Small intestine (tissue), 16 donors: ENCODE measurements at places on chromosomes 16 and 17.

- H3K27me3 ChIP-seq = no peaks in the 10 kb centered on the region
- H3K4me1 ChIP-seq = no peaks in the 10 kb centered on the region
- no peak overlapping the region for H3K4me3 ChIP-seq
Observed at GRCh38 chr17:51908841-51909537, 249.5 kb downstream of the CA10 start.

- DNase-seq = no peak
- no peak overlapping the region for H3K4me3 ChIP-seq
- H3K4me1 ChIP-seq = no peaks in the 10 kb centered on the region
- no peak overlapping the region for H3K27ac ChIP-seq
- H3K36me3 ChIP-seq = peaks cover 9% of the 10 kb centered on the region
Observed at GRCh38 chr17:17808706-17809432, 27.9 kb downstream of the SREBF1 start.

GRCh38 chr17:58308985-58309917 is 19.3 kb downstream of the TSPOAP1 start:
- H3K27me3 ChIP-seq = no peaks in the 10 kb centered on the region
- no peak overlapping the region for H3K4me3 ChIP-seq
- no peak overlapping the region for H3K27ac ChIP-seq
- no peaks in the 10 kb centered on the region for H3K36me3 ChIP-seq

- no peak overlapping the region for H3K4me3 ChIP-seq
- DNase-seq = no peak
- H3K27ac ChIP-seq = no peak overlapping the region
- peaks cover 14% of the 10 kb centered on the region for H3K27me3 ChIP-seq
- no peaks in the 10 kb centered on the region for H3K36me3 ChIP-seq
Observed at GRCh38 chr17:44558334-44558709, 1.0 kb downstream of the FZD2 start.

DNA sequence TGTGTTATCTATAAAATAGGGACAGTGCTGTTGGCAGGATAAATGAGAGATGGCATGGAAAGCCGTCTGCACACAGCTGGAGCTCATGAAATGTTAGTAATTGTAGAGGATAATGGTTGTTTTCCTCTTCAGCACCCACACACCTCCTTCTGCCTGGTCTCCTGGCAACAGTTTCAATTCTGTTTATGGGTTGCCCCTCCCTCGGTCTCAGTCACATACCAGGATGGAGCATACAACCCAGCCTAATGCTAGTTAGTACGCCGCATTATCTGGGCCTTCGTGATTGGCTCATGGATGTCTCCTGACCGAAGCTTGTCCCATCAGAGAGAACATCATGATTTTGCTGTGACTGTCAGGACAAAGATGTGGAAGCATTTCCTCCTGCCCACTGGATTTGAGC is 126.2 kb upstream of the WSCD1 start:
- no peak for DNase-seq
- H3K36me3 ChIP-seq = no peaks in the 10 kb centered on the region
- H3K4me1 ChIP-seq = no peaks in the 10 kb centered on the region
- H3K4me3 ChIP-seq = no peak overlapping the region
- no peak overlapping the region for H3K27ac ChIP-seq
- H3K27me3 ChIP-seq = no peaks in the 10 kb centered on the region

DNA sequence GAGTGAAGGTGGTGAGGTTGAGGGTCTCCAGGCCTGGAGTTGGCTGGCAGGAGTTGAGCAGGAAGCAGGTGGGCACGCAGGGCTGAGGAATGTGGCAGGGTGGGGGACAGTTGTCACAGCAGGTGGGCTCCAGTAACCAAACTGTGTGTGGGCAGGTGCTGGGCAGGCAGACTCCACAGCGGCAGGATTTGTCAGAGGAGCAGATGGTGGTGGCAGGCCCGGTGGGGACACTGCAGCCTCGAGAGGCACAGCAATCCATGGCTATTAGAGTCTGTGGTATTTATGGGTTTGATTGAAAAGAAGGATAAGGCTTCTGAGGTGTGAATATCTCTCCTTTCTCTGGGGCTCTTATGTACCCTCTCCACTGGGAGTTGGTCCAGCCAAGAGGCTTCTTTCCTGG is at the start of gene KRTAP3-3:
Gene KRTAP3-3 (minus strand): TSS at position 326 of the 400 bp plus-strand sequence. CDS start 67 bp downstream, at position 259.
- H3K27me3 ChIP-seq = no peaks in the 10 kb centered on the region
- H3K27ac ChIP-seq = no peak within 1 kb of the TSS
- H3K4me1 ChIP-seq = no peaks in the 10 kb centered on the region
- H3K36me3 ChIP-seq = no peaks in the 10 kb centered on the region

- H3K27me3 ChIP-seq = no peaks in the 10 kb centered on the region
- no peaks in the 10 kb centered on the region for H3K36me3 ChIP-seq
- H3K27ac ChIP-seq = peak overlapping the region; percentile 75
- no peak overlapping the region for H3K4me3 ChIP-seq
- H3K4me1 ChIP-seq = no peaks in the 10 kb centered on the region
- DNase-seq = peak; percentile 92
Observed at GRCh38 chr17:2709183-2709661, 2.3 kb downstream of the CLUH start.

DNA sequence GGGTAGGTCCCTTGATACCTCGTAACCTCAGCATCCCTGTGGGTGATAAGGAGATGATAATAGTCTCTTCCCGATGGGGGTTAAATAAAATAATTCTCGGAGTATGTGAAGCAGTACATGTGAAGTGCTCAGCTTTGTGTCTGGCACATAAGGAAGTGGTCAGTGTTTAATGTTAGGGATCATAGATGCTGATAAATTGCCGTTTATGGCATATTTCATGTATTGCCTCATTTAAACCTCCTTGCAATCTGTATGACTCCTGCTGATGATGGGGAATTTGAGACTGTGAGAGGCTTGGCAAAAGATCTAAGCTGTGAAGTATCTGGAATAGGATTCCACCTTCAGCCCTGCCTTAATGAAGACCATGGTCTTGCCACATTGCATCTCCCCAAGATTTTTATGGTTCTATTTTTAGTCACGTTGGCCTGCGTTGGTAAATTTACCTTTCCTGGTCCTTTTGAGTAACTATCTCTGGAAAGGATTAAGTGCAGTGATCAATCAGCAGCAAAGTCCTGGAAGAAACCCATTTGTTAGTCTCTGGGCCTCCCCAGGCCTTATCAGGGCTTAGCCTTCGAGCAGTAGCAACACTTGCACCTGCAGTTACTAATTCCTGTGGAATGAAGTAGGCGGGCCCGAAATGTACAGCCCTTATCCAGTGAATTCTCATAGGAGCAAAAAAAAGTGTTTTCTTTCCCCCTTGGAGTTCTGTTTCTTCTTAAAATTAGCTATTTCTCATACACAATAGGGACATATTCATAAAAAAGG is 144.9 kb downstream of the WWOX start:
- peak; percentile 42 for DNase-seq
- peak overlapping the region; percentile 62 for H3K27ac ChIP-seq
- no peaks in the 10 kb centered on the region for H3K27me3 ChIP-seq
- H3K36me3 ChIP-seq = no peaks in the 10 kb centered on the region

DNA sequence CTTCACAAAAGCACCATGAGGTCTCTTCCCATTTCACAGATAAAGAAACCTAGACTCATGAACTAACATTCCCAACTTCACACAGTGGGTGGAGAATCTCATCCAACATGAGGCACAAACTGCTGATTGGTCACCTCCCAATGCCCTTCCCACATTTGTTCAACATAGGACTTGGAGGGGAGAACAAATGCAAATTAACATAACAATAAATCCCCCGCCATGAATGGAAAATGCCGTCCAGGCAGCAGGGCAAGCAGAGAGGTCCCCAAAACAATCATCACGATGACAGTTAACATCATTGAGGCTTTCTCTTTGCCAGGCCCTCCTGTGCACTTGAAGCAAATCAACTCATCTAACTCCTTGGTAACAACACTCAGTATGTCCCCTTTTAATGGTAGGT is 185.3 kb downstream of the TMEM132E start:
- H3K27ac ChIP-seq = no peak overlapping the region
- no peak overlapping the region for H3K4me3 ChIP-seq
- DNase-seq = no peak
- no peaks in the 10 kb centered on the region for H3K27me3 ChIP-seq

DNA sequence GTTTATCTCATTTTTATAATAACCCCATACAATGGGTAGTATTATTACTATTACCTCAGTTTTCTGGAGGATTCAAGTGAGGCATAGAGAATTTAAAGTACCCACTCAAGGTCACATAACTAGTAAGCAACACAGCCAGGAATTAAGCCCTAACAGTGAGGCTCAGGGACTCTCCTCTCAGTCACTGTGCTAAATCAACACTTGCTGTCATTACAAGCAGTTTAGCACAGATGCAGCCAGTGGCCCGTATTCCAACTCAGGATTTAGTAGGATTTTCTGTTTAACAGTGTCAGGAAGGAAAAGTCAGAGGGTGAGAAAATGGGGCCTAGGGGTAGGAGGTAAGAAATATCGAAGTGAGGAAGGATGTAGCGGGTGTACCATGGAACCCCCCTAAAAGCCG is 536.9 kb downstream of the TMEM114 start:
- H3K4me1 ChIP-seq = no peaks in the 10 kb centered on the region
- H3K4me3 ChIP-seq = no peak overlapping the region
- H3K27me3 ChIP-seq = no peaks in the 10 kb centered on the region
- no peak for DNase-seq
- no peaks in the 10 kb centered on the region for H3K36me3 ChIP-seq

GRCh38 chr17:47690121-47690520 is 3.8 kb upstream of the TBKBP1 start:
- H3K4me1 ChIP-seq = peaks cover 7% of the 10 kb centered on the region
- DNase-seq = no peak
- no peak overlapping the region for H3K27ac ChIP-seq
- H3K36me3 ChIP-seq = no peaks in the 10 kb centered on the region

DNA sequence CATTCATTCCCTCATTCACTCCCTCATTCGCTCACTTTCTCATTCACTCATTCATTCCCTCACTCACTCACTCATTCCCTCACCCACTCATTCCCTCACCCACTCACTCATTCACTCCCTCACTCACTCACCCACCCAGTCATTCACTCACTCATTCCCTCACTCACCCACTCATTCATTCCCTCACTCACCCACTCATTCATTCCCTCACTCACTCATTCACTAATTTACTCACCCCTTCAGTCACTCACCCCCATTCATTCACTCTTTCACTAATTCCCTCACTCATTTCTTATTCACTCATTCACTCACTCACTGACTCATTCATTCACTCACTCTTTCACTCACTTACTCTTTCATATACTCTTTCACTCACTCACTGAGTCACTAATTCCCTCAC is 303.1 kb downstream of the C16orf95 start:
- no peaks in the 10 kb centered on the region for H3K27me3 ChIP-seq
- H3K27ac ChIP-seq = no peak overlapping the region
- no peak overlapping the region for H3K4me3 ChIP-seq
- DNase-seq = no peak

DNA sequence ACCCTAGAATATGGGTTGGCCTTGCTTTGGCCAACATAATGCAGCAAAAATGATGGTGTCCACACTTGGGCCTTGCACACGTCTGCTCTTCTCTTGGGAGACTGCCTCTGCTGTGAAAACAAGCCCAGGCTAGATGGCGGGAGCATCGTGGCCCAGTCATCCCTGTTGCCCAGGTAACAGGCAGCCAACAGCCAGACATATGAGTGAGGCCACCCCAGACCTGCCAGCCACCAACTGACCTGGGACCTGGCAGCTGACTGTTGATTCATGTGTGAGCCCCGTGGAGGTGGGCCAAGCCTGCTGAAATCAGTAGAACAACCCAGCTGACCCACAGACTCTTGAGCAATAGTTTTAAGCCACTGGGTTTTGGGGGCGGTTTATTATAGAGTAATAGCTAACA is 39.4 kb upstream of the CDH3 start:
- H3K4me1 ChIP-seq = no peaks in the 10 kb centered on the region
- no peak overlapping the region for H3K4me3 ChIP-seq
- H3K36me3 ChIP-seq = no peaks in the 10 kb centered on the region

- peaks cover 8% of the 10 kb centered on the region for H3K4me1 ChIP-seq
- H3K4me3 ChIP-seq = no peak overlapping the region
- H3K27ac ChIP-seq = no peak overlapping the region
- no peaks in the 10 kb centered on the region for H3K36me3 ChIP-seq
Observed at GRCh38 chr17:67544364-67544955, 167.4 kb downstream of the PITPNC1 start.

DNA sequence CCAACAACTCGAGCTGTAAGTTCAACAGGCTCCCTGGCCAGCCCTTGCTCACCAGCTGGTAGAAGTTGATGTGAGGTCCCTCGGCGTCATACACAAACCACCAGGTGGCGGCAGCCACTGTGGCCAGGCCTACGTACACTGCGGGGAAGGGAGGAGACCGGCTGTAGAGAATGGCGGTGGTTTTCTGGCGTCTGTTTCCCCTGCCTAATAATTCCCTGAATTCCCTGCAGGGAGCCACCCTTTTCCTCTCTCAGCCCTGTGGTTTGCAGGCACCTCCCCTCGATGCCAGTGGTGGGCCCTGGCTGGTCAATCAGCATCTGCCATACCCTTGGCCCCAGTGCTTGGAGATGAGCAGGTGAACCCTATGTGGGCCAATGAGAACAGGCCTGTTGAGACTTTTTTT is 18.9 kb upstream of the P2RX1 start:
- peaks cover 5% of the 10 kb centered on the region for H3K4me1 ChIP-seq
- no peak overlapping the region for H3K27ac ChIP-seq
- H3K36me3 ChIP-seq = no peaks in the 10 kb centered on the region
- peak; percentile 85 for DNase-seq
- no peaks in the 10 kb centered on the region for H3K27me3 ChIP-seq
- no peak overlapping the region for H3K4me3 ChIP-seq

GRCh38 chr17:33639103-33639880 is 346.2 kb upstream of the ASIC2 start:
- no peak overlapping the region for H3K27ac ChIP-seq
- no peak overlapping the region for H3K4me3 ChIP-seq
- DNase-seq = no peak
- no peaks in the 10 kb centered on the region for H3K27me3 ChIP-seq

DNA sequence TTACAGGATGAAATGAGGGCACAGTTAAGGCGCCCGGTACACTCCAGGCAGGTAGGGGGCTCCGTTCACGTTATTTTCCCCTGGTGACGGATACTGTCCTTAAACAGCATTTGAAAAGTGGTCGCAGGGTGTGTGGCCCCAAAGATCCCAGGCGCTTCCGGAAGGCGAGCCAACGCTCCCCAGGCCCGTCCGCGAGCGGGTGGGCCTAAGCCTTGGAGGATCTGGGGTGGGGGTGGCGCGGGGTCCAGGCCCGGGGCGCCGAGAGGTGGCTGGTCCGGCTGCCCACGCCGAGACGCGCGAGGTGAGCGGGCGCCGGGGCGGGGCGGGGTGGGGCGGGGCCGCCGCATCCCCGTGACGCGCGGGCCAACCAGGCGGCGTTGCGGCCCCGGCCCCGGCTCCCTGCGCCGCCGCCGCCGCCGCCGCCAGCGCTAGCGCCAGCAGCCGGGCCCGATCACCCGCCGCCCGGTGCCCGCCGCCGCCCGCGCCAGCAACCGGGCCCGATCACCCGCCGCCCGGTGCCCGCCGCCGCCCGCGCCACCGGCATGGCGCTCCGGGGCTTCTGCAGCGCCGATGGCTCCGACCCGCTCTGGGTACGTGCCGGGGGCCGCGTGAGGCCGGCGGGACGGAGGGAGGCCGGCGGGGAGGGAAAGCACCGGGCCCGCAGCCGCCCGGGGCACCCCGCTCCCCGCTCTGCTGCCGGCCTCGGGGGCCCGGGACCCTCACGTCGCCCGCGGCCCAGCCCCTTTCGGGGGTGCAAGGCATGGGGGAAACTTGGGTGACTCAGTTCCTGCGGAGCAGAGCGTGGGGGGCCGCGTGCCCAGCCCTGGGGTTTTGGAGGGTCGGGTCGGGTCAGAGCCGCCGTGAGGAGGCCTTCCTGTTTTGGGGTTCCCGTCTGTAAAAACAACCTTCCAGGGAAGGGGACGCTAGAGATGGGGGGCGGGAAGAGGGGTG is at the start of gene ABCC1:
Gene ABCC1 (plus strand): TSS at position 407 of the 951 bp plus-strand sequence. CDS start 136 bp downstream, at position 543.
- H3K27ac ChIP-seq = peak within 1 kb of the TSS; percentile 33
- peak; percentile 65 for DNase-seq
- no peaks in the 10 kb centered on the region for H3K36me3 ChIP-seq

GRCh38 chr16:69707920-69708683 is 18.3 kb downstream of the NQO1 start:
- DNase-seq = no peak
- no peaks in the 10 kb centered on the region for H3K27me3 ChIP-seq
- no peak overlapping the region for H3K4me3 ChIP-seq
- peaks cover 4% of the 10 kb centered on the region for H3K36me3 ChIP-seq
- no peak overlapping the region for H3K27ac ChIP-seq
- H3K4me1 ChIP-seq = no peaks in the 10 kb centered on the region
